Skeletal muscle cell (primary cell): ENCODE measurements at places on chromosomes 3 and 15.

DNA sequence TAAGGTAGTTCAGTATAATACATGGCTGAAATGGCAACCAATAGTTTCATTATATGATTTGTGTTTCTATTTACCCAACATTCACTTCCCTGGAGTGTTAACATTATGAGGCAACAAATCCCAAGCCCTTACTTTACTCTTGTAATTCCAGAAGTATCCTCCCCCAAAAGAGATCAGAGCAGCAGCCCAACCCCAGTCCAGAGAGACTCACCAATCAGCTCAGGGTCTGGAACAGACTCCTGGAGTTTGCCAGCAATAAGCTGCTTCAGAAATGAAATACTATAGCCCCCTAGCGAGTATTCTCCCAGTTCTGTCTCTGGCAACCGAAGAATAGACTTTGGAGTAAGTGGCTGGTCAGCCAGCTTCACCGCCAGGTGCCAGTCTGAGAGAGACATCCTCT is 2.5 kb downstream of the UBL7 start:
- no peak for DNase-seq

- DNase-seq, result no peak
Measured at GRCh38 chr3:17901893-17902292, 159.5 kb upstream of the TBC1D5 start.

DNA sequence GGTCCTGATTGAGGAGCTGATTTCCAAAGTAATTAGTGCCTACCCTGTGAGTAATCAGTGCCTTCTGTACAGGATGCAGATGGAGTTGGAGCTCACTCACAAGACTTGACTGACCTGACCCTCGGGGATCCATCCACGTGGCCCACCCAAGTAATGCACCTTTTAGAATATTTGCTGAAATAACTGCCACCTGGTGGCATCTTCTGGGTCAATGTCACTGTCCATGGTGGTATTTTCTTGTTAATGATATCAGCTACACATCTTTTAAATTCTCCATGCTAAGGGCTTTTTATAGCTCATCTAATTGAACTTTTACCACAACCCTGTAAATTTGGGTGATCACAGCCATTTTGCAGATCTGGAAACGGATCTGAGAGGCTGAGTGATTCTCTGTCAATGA is 74.3 kb upstream of the ANKRD34C start:
- no peak for DNase-seq

GRCh38 chr3:75136100-75136897 is 521.8 kb upstream of the CNTN3 start:
- no peak for DNase-seq

GRCh38 chr3:100941451-100941850 is 51.8 kb downstream of the ABI3BP start:
- no peak for DNase-seq

DNA sequence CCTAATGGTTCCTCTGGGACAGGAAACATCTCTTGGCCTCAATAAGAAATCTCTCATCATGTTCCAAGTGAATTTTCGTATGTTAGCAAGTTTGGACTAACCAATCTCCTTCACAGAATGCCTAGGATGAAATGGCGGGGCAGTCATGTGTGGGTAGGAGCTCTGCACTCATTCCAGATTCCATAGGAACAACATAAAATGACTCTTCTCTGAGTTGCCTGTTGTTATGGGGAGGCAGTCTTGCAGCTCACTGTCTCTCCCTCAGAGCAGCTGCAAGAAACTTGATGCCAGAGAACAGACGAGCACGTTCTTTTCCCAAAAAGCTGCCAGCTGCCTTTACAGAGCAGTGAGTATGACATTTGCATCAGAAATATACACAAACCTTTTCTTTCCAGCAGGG is 34.1 kb downstream of the SPATA12 start:
- DNase-seq, result peak; percentile 83

DNA sequence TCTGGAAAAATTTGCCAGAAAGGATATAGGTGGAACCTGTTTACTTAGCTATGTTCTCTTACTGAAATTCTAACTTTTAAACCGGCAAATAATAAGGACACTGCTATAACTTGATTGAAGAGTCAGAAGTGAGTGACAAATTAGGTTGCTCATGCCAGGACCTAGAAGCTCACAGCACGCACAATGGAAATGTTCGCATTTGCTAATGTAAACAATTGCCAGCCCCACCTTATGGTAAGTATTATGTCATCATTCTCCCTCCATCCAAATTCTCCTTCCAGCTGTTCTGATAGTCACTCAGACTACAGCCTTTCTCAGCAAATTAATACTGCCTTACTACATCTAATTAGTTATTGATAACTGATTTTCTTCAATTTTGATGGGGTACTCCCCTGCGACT is 4.8 kb upstream of the STXBP5L start:
- DNase-seq, result no peak

DNA sequence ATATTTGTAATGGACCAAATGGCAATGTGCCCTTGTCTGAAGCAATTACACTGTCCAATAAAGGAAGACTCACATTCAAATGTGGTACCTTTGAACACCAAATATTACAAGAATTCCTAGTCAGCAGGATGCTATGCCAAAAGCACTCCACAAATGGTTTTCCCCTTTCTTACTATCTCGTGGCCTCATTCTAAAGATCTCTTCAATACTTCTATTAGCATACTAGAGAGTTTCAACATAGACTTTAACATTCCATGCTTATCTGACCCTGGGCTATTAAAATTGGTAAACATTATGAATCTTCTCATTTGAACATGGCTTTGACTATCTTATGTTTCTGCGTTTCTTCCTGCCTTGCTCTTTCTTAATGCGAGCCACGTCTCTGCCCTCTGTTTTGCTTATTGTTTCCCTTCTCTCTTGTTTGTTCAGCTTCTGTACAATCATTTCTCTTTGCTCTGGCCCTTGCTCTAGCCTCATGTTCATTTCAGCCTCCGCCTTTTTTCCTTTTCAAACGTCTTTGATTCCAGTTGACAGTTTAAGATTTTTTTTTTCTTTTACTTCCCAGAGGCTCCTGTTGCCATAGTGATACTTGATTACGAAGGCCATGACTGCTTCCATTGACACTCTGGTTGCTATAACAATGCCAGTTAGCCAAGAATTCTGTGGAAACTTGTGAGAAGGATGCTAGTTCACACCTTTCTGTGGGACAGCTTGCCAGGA is 49.5 kb upstream of the SLC9A9 start:
- DNase-seq, result no peak

GRCh38 chr3:194387926-194388418 is 11.1 kb downstream of the GP5 start:
- no peak for DNase-seq

GRCh38 chr3:39222462-39222861 is 30.1 kb upstream of the XIRP1 start:
- no peak for DNase-seq

GRCh38 chr3:89613241-89613640 is 505.8 kb downstream of the EPHA3 start:
- no peak for DNase-seq

DNA sequence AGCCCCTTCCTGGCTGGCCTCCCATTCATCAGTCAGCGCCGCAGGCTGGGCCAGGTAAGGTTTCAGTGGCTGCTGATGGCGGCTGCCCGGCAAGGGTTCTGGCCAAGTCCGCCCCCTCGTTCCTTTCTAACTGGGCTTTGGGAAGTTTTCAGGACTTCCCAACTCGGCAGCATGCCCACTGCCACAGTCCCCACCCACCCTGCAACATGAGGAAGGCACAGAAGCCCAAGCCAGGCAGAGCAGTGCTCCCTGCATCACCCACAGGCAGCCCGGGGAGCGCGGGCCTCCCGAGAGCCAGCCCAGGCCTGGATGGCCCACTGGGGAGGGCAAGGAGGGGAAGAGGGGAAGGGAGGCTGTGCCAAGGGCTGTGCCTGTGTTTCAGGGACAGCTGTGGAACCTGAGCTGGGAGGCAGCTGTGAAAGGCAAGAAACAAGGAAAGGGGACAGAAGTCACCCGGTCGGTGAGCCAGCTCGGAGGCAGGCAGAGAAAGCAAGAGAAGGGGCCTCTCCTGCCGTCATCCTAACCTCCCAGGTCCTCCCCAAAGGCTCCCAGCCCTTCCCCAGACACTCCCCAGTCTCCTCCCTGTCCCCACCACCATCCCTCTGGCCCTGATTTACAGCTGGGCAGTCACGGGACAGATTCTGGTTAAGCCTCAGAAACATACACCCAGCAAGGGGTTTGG is 73.9 kb downstream of the CPN2 start:
- no peak for DNase-seq

DNA sequence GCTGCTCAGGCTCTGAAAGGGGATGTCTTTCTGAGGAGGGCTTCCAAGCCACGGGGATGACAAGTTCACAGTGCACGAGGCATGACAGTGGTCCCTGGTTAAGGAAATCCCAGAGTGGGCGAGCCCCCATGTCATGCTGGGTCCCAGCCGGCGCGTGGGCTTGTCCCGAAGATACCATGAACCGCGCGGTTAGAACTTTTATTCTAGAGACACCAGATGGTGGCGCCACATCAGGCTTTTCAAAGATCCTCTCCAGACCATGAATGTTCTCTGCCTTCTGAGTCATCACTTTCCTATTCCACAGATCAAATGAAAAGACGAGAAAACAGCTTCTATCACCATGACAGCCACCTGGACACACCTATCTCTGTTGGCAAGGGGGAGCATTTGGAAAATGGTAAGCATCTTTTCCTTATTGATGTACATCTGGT is 227.8 kb upstream of the LYSMD4 start:
- no peak for DNase-seq

DNA sequence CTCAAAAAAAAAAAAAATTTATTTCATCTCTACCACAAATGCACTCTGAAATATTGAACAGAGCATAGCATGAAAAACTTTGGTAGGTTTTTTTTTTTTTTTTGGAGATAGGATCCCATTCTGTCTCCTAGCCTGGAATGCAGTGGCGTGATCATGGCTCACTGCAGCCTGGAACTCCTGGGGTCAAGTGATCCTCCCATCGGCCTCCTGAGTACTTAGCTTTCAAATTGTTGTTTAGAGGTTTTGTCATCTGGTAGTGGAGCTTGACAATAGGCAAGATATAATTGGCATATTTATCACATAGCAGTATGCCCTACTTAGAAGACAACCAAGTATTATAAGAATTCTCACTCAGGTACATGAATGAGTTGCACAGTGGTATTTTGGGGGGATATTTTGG is 234.2 kb upstream of the ST8SIA2 start:
- DNase-seq, result no peak

DNA sequence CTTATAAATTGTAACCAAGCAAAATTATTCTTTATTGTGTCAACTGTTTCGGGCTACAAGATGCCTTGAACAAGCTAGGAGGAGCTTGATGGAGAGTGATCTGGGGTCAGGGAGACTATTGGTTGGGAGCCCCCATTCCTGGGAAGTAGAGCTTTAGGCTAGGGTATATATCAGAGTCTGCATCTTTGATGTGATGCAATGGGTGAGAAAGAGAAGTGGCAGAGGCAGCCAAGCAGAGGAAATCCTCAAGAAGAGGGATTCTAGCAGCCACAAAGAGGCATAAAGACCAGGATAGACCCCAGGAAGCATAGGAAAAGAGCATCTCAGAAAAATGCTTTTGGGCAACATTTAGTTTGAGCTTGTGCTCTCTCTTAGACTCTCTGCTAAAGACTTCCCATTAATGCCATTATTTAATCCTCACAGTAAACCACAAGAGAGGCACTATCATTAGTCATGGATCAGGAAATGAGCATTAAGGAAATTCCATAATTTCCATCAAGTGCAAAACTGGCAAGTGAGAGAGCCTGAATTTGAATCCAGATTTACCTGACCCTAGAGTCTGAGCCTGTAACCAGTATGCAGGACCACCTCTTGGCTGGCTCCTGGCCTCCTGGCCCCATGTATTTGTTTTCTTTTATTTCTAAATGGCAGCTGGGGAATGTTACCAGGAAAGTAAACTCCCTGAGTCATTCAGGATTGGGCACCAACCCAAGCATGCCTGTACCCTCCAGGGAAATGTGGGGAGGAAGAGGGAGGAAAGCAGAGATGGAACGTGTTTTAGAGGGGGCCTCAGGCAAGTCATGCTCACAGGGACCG is 118.7 kb downstream of the RPL22L1 start:
- peak; percentile 94 for DNase-seq

- DNase-seq, result no peak
Measured at GRCh38 chr3:23726811-23727548, 78.8 kb upstream of the UBE2E1 start.

DNA sequence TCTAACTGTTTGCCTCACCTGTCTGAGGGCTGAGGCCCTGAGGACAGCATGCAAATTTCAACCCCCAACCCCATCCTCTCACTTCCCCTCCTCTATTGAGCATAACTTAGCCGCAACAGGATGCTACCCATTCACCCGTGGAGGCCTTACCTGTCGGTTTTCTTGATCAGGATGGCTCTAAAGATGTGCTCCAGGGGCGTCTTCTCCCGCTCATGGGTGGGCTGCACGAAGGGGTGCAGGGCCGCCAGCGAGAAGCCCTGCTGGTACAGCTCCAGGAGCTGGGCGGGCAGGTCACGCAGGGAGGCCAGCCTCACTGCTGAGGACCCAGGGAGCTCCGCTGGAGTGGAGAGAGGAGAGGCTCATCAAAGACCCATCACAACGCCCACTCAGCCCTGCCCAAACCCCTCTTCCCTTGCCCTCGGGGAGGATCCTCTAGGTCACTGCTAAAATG is 79.8 kb downstream of the RFTN1 start:
- no peak for DNase-seq

DNA sequence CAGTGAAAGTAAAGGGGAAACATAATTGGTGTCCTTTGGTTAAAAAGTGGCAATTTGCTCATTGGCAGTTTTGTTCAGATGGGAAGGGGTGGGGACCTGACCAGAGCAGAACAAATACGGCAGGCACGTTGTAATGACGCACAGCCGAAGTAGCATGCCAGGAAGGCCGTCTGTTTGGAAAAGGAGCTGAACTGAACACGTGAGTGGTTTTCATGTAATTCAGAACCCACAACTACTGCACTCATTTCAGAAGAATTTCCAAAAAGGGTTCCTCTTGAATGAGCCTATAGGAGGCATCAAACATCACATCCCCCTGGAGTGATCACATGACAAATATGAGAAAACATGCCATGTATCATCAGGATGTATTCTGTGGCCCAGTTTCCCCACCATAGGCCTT is 42.9 kb upstream of the LMCD1 start:
- peak; percentile 85 for DNase-seq

GRCh38 chr3:196192524-196193051 is 18.6 kb downstream of the ZDHHC19 start:
- no peak for DNase-seq

GRCh38 chr3:147656023-147656422 is 246.9 kb downstream of the ZIC1 start:
- no peak for DNase-seq

GRCh38 chr3:13532085-13532484 is 16.8 kb upstream of the FBLN2 start:
- DNase-seq, result no peak

DNA sequence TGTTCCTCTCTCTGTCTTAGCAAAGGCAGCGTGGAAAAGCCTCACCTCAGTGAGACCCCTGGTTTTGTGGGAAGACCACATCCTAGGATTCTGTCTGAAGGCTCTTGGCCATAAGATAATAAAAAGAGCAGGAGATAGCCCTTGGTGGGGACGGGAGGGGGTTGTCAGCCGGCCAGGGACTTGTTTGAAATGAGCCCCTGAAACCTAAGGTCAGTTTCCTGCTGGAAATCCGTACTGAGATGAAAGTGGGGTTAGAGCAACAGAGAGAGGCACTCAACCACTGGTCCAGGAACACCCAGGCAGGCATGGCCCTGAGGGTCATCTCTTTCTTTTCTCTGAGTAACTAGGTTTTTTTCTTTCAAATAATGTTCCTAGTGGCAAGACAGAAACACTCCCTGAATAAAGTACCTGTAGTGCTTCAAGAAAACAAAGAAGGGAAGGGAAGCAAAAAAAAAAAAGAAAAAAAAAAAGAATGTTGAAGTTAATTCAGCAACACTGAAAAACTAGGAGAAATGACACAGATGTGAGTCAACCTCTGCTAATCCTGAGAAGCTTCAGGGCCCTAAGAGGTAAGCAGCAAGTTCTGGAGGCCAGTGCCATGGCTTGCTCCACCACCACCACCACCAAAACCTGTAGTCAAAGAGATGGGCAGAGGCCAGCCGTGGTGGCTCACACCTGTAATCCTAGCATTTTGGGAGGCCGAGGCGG is 3.2 kb downstream of the ITGB5 start:
- DNase-seq, result no peak
